ENCODE measurements at places on chromosomes 7 and 10.
A peak's percentile ranks its signal among the peaks of the same experiment; 100 is the strongest.

- peak; percentile 78 for DNase-seq
Observed at GRCh38 chr7:51160990-51161615, 155.5 kb downstream of the COBL start.

DNA sequence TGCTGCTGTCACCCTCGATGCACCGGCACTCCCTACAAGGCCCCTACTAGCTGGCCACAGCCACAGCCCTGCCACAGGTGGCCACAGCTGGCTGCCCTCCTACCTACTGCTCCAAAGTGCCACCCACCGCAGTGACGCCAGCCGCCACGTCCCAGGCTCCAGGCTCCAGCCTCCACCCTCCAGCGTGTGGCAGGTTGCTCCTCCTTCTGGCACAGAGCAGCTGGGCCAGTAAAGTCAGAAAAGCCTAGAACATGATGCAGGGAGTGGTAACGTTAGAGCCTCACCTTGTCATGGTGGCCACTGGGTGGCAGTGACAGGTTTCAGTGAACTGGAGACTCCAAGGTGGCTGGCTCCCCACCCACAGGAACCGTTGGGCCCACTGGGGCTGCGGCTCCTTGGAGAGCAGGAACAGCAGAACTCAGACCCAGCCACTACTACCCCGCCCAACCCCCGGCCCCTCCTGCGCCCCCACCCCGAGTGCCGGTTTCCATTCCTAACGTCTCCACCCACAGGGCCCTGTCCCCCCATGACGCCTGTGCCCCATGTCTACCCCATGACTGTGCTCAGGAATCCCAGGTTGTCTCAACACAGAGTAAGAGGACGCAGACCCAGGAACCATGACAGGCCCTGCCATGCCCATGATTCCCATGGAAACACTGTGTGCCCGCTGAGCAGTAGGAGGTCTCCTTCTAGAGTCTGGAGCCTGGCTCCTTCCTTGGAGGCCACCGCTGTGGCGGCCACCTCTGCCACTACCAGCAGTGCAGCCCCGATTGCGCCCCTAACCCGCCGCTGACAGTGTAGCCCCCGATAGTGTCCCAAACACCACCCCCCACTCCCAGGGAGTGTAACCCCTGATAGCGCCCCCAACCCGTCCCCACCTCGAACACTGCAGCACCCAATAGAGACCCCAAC is 52.3 kb upstream of the ZNF33B start:
- no peak for DNase-seq

- peak; percentile 25 for DNase-seq
Observed at GRCh38 chr7:132420527-132420926, 155.7 kb downstream of the PLXNA4 start.

DNA sequence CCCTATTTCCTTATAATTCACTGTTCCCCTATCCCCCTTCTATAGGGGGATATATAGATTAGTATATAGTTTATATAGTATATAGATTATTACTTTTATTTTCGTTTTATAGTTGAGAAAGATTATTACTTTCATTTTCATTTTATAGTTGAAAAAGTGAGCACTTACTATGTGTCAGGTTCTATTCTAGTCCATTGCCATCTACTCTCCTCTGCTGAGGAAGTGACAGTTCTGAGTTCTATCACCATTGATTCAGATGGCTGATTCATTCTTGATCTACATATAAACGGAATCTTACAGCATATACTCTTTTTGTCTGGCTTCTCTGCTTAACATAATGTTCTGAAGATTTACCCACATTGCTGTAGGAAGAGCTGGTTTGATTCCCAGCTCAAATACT is 20.7 kb upstream of the CAV2 start:
- DNase-seq: no peak

DNA sequence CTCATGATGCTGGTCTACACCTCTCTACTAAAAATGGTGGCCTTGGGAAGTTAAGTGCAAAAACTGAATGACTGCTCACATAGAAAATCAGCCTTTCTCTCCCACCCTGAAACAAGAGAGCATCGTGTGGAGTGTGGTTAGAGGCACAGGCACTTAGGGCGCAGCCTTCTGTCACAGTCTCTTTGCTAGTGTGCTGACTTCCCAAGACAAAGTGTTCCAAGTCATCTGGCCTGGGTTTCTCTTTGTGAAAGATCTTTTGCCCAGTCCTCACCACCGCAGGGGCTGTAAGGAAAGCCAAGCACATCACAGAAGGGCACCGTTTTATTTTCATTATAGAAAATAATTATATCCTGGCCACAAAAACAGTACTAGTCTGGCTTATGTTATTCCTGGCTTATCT is 12.5 kb downstream of the STN1 start:
- DNase-seq: no peak

- DNase-seq: peak; percentile 77
Observed at GRCh38 chr10:68897336-68897741, 3.8 kb upstream of the DDX50 start.

GRCh38 chr10:46523119-46523961 is 33.1 kb downstream of the GPRIN2 start:
- DNase-seq: no peak

GRCh38 chr10:89646889-89647657 is 2.0 kb upstream of the PANK1 start:
- DNase-seq: no peak

DNA sequence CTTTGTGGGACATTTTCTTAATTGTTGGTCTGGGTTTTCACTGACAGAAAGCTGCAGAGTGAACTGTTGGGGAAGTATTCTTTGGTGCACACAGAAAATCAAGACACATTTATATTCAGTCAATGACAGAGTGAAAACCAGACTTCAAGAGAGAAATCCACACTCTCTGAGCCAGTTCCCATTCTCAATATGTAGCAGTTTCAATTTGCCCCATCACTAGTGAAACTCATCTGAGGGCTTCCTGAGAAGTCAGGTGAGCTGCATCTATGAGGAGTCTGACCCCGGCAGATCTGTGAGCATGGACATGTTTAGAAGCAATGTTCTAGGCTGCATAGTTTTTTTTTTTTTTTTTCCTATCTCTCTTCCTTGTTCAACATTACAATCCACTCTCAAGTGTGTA is 163.7 kb upstream of the AHR start:
- no peak for DNase-seq

- no peak for DNase-seq
Observed at GRCh38 chr10:58723186-58723585, 210.5 kb downstream of the BICC1 start.

DNA sequence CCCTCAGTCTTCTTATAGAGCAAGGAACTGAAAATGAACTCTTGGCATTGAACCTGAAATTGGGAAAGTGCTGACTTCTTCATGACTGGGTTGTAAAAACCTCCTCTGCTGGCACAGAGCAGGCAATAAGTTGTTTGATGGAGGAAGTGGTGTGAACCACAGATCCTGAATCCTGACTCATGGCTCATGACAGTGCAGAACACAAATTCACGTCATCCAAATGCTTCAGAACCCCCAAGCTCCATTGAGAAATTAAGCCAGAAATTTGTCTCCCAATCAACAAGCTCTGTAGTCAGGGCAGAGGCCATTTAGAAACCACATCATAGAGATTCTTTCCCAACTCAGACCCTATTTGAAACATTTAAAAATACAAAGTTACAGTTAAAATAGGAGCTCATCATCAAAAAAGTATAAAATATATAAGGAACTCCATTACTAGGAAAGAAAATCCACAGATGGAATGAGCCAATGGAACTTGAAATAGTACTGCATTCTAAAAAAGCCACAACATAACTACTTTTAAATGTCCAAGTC is 10.3 kb upstream of the STK17A start:
- peak; percentile 100 for DNase-seq

DNA sequence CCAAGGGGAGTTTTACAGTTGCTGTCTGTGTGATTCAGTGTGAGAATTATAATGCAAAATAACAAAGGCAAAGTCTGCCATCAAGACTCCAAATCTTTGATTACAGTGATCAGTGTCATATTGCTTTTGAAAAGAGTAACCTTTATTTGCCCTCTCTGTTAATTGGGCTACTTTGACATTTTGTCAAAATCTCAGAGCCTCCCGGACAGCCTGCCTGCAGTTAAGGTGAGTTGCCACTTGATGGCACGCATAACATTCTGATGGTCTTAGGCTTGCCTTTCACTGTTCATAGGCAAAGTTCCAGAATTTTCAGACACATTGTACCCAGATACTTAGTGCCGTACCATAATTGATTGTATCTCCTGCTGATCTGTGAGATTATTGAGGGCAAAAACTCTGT is 253.5 kb downstream of the ABCA13 start:
- peak; percentile 5 for DNase-seq

GRCh38 chr10:104099269-104099668 is 13.6 kb upstream of the COL17A1 start:
- peak; percentile 37 for DNase-seq

DNA sequence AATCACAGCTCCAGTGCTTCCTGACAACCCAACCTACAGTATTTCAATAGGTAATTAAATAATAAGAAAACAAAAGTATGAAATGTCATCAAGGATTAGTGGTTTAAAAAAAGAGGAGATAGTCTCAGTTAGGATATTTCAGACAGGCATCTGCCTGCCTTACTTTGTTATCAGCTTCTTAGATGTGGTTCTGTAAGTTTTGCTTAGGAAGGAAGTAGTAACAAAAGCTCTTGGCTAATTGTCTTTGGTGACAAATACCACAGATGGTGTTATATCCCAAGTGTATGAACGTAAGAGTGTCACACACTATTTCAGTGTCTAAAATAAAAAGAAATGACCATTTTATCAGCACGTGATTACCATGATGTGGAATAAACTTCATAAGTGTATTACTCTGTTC is 9.8 kb upstream of the ACTA2 start:
- DNase-seq: no peak

DNA sequence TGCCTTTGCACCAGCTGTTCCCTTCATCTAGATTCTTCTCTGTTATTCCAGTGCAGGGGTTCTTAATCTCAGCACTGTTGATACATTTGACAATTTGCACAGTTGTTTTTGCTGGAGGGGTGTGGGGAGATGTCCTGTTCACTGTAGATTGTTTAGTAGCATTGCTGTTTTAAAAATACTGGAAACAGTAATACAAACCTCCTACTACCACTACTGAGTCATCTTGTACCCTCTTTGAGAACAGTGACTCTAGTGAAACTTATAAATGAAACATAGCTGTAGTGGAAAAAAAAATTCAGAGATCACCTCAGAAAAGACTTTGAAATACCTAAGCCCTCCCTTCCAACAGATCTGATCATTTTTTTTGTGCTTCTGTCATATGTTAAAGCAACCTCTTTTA is 154.8 kb upstream of the TMEM196 start:
- no peak for DNase-seq

- no peak for DNase-seq
Observed at GRCh38 chr10:124376411-124376810, 42.3 kb downstream of the OAT start.

DNA sequence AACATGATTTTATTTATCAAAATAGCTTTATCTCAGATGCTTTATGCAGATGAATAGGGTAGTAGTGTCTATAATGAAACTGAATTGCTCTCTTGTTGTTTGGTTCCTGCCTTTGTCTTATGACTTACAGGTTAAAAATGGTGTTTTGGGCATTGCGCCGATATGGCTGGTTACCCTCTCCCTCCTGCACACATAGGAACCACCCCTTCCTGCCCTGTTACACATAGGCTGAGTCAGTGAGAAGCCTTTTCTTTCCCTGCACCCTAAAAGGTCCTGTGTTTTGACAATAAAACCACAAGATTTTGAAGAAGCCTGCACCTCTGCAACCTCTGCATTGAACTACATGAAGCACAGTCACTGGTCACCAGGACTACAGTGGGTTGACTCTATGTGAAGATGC is 655.8 kb upstream of the ANKRD30A start:
- DNase-seq: peak; percentile 71

DNA sequence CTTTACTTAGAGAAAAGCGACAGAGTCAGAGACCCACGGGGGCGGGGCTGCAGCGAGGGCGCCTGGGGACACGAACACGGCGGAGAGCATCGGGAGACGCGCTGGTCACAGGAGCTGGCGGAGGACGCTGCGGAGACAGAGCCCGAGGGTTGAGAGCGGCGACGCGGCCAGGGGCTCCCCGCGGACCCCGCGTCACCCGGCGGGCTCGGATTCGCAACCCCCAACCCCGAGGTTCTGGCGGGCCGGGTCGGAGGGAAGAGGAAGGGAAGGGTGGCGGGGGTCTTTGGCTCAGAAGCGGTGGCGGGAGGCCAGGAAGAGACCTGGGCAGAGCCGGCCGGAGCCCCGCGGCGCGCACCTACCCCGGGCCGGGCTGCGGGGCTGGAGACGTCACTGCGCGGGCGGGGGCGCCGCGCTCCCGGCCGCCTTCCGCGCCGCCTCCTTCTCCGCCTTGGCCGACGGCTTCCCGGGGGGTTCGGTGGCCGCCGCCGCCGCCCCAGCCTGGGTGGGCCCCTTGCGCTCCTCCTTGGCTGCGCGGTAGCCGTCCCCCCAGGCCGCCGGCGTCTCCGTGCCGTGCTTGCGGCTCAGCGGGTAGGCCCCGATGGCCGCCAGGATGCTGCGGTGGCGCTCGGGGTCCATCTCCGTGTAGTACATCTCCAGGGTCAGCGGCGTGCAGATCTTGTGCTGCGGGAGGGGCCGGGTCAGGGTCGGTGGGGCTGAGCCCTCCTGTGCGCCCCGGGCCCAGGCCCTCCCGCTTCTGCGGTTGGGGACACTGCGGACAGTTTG is 11.1 kb downstream of the CALY start:
- no peak for DNase-seq

- DNase-seq: peak; percentile 98
Observed at GRCh38 chr10:93436591-93437085, 45.5 kb downstream of the MYOF start.

DNA sequence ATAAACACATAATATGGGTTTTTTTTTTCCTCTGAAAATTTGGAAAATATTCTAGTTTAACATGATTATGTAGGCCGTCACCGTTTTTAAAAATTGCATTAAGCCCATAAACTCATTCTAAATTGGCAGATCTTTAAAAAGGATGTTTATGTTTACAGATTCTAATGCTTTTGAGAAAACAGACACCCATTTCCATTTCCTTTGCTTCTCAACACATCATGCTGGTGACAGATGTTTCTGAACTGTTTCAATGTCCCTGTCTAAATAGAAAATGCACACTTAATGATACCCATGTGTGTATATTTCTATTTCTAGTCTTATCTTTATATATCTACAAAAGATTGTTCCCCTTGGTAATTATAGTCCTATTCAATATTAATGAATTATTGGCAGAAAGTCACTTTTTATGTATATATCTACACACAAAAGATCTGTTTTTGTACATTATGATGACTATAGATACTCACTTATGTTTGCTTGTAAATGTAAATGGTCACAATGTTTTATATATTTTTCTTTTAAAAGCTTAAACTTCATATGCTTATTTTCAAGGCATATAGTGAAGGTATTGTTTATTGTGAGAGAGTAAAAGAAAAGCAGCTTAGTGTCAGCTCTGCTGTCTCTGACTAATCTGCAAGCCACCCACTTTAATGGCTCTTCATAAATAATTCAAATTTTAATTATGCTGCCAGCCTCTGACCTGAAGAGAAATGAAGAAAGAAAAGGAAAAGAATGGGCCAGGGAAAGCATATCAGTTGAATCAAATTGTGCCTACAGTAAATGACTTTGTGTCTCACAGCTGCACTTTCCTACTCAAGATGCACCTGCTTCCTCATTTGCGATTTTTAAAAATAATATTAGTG is 179.4 kb downstream of the CACNA2D1 start:
- DNase-seq: no peak

- no peak for DNase-seq
Observed at GRCh38 chr7:69947998-69948397, 349.7 kb downstream of the AUTS2 start.

Data from fibroblast of mammary gland (primary cell).